ENCODE measurements at places on chromosomes 2 and 18.

- no peak for DNase-seq
These were observed 172 bp downstream of the PRKD3 start for GRCh38 chr2:37324536-37324785.

DNA sequence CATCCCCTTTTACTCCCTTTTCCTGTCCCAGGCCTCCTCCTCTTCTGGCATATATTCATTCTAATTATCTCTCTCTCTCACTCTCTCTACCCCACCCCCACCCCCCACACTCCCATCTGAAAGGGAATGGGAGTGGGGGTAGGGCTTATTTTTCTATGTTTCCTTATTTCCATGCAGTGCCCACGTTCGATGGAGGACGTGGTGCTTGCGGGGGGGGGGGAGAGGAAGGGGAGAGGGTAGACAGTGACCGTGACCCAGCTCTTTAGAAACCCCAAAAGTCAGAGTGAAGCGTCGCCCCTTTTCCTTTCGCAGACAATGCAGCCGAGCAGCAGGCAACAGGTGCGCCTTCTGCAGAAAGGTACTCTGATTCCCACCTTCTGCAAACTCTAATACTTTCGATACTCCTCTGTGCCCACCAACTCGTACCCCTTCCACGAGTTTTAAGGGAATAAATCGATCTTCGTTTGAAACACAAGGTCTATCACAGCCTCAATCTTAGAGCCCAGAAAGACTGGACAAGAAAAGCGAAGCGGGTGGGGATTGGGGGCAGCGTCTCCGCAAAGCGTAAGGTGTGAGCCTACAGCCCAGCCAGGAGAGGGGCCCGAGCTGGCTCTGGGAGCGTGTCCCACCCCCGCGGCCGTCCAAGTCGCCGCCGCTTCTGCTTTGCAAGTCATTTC is 891 bp upstream of the NR4A2 start:
- DNase-seq: no peak

- no peak for DNase-seq
These were observed 195.5 kb downstream of the LDLRAD4 start for GRCh38 chr18:13414102-13414501.

DNA sequence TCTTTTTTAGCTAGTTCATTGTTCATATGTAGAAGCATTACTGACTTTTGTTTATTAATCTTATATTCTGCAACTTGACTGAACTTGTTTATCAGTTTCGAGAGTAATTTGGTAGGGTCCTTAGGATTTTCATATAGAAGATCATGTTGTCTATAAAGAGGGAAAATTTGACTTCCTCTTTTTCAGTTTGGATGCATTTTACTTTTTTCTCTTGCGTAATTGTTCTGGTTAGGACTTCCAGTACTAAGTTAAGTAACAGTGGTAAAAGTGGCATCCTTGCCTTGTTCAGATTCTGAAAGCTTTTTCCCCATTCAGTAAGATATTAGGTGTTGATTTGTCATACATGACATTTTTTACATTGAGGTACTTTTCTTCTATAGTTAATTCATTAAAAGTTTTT is 726.0 kb downstream of the KCNJ3 start:
- DNase-seq: no peak

DNA sequence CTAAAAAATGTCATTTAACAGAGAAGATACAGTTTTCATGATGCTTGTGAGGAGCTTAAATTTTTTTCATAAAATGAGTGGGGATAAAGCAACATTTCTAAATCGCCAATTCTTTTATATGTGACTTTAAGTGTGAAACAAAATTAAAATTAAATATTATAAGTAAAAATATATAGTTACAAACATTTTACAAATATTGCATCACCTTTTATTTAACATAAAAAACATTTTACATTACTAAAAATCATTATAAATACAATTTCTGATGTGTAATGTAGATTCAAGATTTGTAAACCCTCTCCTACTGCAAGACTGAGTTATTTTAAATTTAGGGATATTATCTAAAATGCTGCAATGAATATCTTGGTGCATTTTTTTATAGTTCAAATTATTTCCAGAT is 44.4 kb upstream of the GATA6 start:
- DNase-seq: no peak

- no peak for DNase-seq
These were observed 187.5 kb downstream of the LTBP1 start for GRCh38 chr2:33134086-33134771.

GRCh38 chr2:3403587-3404334 is 24.3 kb downstream of the TRAPPC12 start:
- DNase-seq: no peak

DNA sequence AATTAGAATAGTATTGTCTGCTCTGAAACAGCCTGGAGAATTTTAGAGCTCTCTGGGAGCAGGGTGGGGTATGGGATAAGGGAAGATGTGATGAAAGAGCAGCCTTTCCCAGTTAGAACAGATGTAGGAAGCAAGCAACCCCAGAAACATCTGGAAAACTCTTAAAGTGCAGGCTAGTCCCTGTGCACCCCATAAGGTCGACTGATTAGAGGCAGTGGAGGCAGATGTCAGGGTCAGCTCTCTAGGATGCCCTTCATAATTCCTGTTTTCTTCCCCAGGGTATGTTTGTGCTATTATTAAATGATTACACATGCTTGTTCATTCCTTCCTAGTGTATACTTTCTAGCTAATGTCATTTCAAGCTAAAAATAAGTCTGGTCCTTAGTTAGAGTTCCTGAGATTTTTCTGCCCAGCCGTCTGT is 41.7 kb downstream of the PTPRM start:
- DNase-seq: no peak

DNA sequence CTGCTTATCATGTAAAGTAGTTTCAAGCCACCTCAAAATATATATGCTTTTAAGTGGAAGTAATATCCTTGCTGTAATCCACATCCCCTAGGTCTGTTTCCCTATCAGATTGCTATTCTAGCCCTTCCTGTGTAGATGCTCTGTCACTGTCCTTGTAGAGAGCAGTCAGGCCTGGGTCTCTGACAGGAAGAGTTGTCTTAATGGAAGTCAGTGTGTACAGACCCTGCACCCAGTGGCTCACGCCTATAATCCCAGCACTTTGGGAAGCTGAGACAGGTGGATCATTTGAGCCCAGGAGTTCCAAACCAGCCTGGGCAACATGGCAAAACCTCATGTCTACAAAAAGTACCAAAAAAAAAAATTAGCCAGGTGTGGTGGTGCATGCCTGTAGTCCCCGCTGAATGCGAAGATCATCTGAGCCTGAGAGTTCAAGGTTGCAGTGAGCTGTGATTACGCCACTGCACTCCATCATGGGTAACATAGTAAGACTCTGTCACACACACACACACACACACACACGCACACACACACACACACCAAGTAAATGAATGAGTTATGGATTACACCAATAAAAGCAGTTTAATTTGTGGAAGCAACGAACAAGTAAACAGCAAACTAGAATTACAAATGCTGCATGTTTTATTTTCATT is 70.2 kb upstream of the DSC1 start:
- DNase-seq: no peak

DNA sequence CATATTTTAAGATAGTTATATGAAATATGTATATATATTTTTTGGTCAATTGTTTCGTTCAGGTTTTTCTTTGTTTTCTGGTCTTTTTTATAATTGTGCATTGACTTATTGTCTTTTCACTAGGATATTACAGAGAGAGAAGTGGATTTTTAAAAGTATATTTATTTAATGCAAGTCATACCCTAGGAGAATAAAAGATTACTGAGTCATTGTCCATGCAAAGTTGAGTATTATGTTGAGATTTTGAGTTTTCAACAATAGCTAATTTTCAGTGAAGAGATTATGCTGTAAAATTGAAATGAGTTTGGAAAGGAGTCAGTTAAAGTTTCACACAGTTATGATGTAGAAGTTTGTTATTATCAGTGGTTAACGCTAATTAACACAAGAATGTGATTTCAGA is 203.6 kb upstream of the SPRED2 start:
- DNase-seq: no peak

DNA sequence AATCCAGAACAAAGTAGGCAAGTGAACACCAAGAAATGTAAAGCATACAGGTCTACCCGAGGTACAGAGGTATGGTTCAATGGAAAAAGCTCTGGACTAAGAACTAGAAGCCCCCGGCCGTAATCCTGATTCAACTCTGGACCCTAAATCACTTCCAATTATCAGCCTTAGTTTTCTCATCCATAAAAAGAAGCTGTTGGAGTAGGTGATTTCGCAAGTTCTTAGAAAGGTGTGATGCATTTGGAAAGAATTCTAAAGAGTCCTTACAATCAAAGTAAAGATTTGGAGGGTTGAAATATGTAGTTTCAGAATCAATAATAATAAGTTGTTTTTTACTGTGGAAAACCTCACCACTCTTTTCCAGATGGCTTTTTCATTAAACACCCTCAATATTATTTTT is 622.1 kb upstream of the ID2 start:
- DNase-seq: no peak

- no peak for DNase-seq
These were observed 20.1 kb downstream of the TMEM177 start for GRCh38 chr2:119699016-119699606.

DNA sequence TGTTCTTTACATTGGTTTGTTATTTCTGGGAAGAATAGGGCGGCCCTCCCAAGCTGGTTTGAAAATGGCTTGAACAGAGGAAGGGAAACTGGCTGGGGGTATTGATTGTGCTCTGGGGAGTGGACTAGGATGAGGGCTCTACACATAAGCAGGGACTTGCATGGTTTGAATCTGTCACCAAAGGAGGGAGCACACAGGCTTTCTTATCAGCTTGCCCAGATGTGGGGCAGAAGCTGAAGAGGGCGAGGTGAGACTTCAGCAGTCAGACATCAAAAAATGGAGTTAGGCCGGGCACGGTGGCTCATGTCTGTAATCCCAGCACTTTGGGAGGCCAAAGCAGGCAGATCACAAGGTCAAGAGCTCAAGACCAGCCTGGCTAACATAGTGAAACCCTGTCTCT is 7.2 kb upstream of the RAB12 start:
- no peak for DNase-seq
